ENCODE measurements at places on chromosomes 1 and 21.

DNA sequence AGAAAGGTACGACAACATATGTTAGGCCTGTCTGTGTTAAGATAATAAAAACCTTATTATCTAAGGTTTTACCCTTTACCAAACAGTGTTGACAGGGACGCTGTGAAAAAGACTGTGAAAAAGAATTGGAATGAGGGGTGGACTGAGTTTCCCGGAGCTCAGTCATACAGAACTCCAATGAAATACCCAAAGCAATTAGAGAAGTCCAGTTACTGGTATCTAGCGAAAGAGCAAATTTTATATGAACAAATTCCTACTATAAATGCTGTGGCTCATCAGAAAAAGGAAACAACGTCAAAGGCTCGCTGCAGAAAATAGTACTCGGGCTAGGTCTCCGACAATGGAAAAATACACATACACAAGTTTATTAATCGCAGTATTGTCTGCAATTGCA, 708 bp upstream of the RBBP5 start:
- no peak for DNase-seq

- no peak for DNase-seq
These were observed 7.5 kb downstream of the TNFSF18 start for GRCh38 chr1:173043253-173043652.

GRCh38 chr1:228157729-228158126, 7.9 kb upstream of the IBA57 start:
- DNase-seq, result no peak

- no peak for DNase-seq
These were observed 78.5 kb upstream of the BMP8A start for GRCh38 chr1:39412892-39413291.

GRCh38 chr1:208291923-208292711, 47.9 kb upstream of the PLXNA2 start:
- peak; percentile 8 for DNase-seq

- DNase-seq, result peak; percentile 6
These were observed 95.4 kb upstream of the KLHDC7A start for GRCh38 chr1:18385239-18385790.

GRCh38 chr1:220527908-220528678, at the start of gene MARK1:
MARK1 (plus strand) TSS chr1:220528136; CDS start chr1:220528823, 687 bp downstream.
- peak; percentile 11 for DNase-seq

DNA sequence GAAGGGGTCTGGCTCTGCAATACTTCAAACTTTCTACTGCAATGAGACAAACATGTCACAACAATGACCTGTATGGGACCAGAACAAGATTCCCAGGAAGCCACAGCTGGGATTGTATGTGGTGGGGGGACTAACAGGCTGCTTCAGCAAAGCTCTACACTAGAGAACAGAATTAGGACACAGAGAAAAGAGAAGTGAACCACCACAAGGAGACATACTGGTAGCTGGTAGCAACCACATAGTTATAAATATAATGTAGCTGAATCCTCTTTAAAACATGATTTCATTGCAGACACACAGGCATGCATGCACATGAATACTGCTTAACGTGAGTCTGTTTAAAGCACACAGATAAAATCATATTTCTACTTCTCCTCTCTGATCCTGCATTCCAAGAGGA, 3.5 kb upstream of the ILDR2 start:
- no peak for DNase-seq

- no peak for DNase-seq
These were observed 18.0 kb downstream of the PCP4 start for GRCh38 chr21:39885119-39885848.

DNA sequence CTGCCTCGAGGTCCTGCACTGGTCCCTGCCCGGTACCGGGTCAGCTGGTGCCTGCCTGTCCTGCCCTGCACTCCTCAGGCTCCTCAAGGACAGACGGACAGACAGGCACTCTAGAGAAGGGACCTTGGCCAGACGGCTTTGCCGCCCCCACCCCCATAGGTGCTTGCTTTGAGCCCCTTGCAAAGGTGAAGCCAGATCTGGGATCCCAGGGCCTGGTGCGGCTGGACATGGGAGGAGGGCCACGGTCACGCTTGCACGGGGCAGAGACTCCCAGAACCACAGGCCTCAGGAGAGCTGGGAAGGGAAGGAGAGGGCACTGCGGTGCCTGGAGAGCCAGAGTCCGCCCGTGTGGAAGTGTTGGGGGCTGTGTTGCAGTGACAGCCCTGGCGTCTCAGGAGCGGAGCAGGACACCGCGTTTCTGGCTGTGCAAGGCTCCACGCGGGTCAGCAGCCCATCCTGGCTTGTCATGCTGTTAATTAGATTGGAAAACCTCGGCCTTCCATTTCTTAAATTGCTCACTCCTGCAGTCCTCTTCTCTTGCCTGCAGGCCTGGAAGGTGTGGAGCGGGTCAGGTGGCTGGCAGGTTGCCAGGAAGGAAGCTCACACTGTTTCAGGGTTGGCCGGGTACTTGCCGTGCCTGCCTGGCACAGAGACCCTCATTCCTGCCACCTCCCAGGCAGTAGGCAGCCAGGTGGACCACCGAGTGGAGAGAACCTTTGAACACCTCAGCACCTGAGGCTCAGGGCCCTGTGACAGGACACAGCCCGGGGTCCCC, 16.3 kb downstream of the COL18A1 start:
- no peak for DNase-seq

- no peak for DNase-seq
These were observed 6.0 kb upstream of the C1orf174 start for GRCh38 chr1:3905953-3906671.

- peak; percentile 17 for DNase-seq
These were observed 127.2 kb downstream of the IGSF21 start for GRCh38 chr1:18234790-18235242.

DNA sequence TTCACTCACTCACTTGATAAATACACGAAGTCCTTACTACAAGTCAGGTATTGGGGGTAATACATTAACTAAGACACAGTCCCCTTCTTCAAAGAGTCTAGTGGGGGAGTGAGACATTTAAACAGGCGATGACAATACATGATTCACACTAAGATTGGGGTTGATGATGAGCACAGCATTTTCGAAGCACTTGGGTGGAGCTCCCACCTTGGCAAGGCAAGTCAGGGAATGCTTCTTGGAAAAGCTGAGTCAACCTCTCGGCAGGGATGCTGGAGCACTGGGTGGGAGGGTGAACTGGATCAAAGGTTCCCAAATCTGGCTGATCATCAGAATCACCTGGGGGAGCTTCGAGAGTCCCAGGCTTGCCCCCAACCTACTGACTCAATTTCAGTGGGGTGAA, 57.9 kb upstream of the ENAH start:
- peak; percentile 54 for DNase-seq

DNA sequence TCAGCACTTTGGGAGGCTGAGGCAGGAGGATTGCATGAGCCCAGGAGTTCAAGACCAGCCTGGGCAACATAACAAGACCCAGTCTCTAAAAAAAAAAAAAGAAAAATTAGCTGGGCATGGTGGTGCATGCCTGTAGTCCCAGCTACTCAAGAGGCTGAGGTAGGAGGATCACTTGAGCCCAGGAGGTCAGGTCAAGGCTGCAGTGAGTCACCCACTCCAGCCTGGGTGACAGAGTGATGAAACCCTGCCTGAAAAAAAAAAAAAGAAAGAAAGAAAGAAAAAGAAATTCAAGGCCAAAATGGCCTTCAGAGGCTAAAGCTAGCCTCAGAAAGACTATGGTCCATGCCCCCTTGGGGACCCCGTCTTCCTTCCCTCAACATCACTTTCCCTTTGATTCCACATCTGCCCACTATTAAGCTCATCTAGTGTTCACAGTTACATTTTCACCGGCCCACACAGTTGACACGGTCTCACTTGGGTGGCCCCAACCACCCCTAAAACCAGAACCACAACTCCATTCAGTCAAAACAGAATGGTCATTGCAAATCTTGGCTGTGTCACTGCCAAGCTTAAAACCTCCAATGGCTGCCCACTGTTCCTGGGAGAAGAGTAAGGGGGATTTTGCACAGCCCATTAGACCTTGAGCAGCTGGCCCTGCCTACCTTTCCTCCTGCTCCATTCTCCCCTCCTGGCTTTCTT, 2.1 kb upstream of the CAPN8 start:
- no peak for DNase-seq

DNA sequence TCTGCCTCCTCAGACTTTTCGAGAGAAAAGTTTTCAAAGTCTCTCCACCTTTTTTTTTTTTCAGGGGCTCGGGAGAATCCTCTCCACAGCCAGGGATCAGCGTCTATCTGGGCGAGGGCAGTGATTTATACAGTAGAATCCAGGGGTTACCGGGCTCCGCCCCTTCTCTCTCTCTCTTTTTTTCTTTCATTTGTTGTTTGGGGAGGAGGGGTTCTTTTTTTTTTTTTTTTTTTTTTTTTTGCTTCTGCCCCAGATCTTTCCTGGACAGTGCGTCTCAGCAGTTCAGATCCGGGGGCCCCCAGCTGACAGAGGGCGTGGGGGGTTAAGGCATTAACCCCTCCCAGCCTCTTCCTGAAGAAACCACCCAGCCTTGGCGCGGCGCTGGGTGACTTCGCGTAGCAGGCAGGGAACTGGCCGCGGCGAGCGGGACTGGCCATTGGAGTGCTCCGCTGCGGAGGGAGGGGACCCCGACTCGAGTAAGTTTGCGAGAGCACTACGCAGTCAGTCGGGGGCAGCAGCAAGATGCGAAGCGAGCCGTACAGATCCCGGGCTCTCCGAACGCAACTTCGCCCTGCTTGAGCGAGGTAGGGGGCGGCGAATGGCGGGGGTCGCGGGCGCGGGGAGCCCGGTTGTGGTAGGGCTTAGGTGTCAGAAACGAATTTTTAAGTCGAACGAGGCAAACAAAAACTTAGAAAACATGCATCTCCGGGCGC, at the start of gene S1PR1:
Gene S1PR1, plus strand, starts transcription at position 504 of the 713 bp plus-strand sequence. CDS start 1,966 bp downstream, outside the sequence.
- DNase-seq, result peak; percentile 73

DNA sequence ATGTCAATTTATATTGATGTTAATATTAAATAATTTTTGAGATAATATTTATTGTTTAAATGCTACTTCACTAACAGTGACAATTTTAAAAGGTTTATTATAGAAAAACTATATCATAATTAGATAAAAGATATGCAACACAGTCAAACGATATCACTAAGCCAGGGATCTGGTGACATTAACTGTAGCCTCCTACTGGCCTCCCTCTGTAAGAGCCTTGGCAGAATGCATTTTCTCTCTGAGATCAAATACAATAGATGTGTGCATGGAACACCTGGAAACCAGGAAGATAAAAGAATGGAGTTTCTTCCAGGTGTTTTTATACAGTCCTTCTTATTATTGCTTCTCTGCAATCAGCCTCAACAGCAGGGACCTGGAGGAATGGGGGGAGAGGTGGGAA, 1762.1 kb downstream of the BRINP3 start:
- DNase-seq, result no peak

DNA sequence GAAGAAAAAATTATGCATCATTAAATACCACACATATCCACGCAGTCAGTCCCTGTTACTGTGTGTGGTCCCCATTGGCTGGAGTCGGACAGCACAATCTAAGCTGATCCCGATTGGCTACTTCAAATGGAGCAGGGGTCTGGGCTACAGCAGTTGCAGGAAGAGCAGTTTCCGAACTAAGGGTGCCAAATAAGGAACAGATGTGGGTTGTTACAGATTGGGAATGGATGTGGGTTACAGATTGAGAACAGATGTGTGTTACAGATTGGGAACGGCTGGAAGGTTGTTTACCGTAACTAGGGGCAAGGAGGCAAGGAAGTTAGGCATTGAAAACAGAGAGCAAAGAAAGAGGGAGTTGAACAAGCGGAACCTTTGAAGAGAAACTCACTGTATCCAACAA, 19.9 kb downstream of the OR2L13 start:
- no peak for DNase-seq

- no peak for DNase-seq
These were observed 199.0 kb downstream of the RPS6KC1 start for GRCh38 chr1:213250041-213250440.

- no peak for DNase-seq
These were observed 276.1 kb downstream of the PTBP2 start for GRCh38 chr1:96997717-96998116.

DNA sequence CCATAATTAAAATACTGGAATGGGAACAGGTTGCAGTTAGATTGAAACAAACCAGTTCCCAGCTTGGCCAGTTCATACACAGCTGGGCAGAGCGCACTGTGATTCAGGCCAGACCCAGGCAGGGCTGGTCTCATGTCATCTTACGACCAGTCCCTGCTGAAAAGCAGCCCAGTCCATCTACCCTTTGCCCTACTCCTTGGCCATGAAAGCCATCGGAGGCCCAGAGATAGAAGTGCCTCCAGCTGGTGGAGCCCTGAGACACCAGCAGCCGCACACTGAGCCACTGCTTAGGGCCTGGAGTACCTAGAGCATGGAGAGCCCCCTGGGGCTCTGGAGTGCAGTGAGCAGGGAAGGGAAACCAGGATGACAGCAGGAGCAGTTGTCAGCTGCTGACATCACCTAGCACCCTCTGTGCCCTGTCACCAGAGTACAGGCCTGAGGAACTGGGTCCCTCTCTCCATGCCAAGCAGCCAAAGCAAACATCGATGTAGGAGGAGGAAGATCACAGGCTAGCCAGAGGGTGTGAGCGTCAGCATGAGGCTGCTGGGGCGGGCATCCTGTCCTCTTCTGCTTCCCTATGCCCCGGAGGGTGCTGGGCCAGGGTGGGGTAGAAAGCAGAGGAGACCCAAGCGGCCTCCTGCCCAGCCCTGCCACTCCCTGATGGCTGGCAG, 34.2 kb upstream of the TMEM125 start:
- DNase-seq, result no peak

GRCh38 chr1:96340686-96341085, 380.9 kb upstream of the PTBP2 start:
- no peak for DNase-seq

GRCh38 chr1:12601700-12602658, 16.0 kb downstream of the DHRS3 start:
- DNase-seq, result peak; percentile 95

DNA sequence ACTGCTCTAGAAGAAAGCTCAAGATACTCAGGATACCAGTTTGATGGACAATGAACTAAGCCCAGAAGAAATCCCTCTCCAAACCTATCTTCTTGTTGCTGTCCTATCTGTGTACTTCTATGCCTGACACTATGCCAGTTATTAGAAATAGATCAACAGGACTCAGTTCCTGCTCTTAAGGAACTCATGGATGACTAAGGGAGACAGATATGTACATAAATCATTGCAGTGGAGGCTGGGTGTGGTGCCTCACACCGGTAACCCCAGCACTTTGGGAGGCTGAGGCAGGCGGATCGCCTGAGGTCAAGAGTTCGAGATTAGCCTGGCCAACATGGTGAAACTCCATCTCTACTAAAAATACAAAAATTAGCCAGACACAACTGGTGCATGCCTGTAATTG, 42.4 kb upstream of the AK4 start:
- no peak for DNase-seq

Measured in AG10803 (cell line).